Stimulated activated CD8-positive, alpha-beta memory T cell treated with anti-CD3 and anti-CD28 coated beads, Interleukin-4, amount 100 ng/mL, for 4 hours (primary cell): ENCODE measurements at places on chromosomes 12 and 14.

DNA sequence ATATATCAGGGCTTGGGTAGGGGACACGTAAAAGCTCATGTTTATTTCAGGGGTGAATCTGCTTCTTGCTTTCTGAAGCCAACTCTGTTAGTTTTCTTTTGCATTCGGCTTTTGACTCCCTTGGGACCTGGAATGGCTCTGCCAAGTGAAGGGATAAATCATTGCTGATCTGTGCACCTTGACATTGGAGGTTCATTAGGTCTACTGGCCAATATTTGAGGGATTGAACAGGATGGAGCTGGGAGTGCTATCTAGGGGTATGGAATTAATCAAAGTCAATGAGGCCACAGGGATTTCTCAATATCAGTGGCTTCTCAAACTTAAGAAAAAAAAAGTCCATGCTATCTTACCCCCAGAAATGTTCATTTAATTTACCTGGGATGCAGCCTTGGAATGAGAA, 203.5 kb upstream of the RMST start:
- DNase-seq, result no peak

GRCh38 chr12:47766502-47767215, 6.4 kb upstream of the SLC48A1 start:
- DNase-seq, result no peak

DNA sequence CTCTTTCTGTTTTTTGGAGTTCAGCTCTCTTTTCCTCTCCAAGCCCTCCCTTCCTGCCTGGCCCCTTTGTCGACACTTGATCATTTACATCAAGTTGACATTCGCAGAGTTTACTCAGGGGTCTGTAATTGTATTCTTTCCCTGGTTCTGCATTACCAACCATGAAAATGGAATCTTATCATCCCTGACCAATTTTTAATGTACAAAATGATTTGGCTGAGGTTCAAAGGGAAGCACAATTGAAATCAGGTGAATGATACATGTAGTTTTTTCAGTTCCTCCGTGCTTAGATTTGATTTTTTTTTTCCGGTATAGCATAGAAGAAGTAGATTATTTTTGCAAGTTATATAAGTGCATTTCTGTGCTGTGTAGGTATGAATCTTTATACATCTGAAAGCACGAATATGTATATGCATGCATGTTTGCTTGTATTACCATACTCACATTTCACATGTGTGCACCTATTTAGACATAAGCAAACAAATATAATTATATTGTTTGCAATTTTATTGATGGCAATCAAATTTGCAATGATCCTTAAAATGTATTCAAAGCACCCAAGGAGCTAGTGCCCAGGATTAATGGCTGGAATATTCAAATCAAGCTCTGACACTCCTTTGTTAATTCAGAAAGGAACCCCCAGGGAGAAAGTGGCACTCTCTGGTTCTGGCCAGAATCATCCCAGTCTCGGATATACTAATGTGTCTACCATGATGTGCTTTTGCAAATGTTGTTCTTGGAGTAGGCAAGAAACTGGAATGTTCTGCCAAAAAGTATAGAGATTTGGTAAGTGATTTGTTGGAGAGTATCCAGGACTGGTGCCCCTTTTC, 189.3 kb downstream of the VRK1 start:
- no peak for DNase-seq

- DNase-seq, result no peak
Observed at GRCh38 chr14:92832137-92832700, 38.1 kb downstream of the GOLGA5 start.

- no peak for DNase-seq
Observed at GRCh38 chr12:45912774-45913173, 77.6 kb downstream of the SCAF11 start.

DNA sequence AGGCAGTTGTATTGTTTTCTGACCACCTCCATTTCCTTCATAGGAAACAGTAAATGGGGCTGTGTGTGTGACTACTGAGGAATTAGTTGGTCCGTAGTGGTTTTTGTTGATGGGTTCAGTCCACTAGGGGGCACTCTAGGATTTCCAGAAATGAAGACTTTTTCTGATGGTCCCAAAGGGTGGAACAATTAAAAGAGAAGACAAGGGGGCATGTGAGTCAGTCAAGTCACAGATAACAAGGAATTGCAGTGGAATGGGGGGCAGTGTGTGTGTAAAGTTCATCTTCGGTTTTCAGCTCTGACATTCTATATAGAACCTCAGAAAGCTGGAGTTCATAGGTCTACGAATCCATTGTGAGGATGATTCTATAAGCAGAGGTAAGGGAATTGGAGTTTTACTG, 186.6 kb upstream of the OR4E1 start:
- no peak for DNase-seq

- no peak for DNase-seq
Observed at GRCh38 chr12:50043854-50044253, 13.5 kb upstream of the ASIC1 start.

- no peak for DNase-seq
Observed at GRCh38 chr14:44812672-44813071, 149.1 kb downstream of the KLHL28 start.

DNA sequence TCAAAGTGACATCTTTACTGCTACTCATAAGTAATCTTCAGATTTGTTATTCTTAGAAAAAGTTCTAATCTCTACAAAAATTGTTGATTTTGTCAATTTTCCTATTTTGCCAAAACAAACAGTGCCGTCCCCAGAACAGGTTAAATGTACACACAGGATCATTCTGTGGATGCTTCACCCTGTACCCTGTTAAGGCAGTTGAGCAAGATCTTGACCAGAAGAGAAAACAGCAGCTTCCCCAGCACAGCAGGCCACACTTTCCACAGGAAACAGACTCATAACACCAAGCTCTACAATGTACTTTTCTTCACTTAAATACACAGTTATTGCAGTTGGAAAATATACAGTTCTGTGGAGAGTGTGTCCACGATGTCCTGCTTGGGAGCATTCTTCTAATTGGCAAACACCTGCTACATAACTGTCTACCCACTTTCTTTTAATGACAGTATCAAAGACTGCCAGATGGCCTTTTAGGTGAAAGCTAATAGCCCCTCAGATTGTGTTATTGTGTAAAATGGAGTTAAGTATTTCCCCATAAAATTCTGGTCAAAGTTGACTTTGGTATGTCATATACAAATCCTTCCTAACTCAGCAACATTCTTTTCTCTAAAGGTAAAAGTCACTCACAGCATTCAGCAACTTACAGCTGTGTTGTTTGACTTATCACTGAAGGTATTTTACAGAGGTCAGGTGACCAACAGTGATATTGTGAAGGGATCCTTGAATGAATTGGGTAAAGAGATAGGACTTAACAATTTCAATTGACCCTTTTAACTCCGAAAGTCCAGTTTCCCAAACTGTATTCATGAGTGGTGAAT, 77.0 kb downstream of the SEC23A start:
- DNase-seq, result no peak

GRCh38 chr12:15044471-15044870, 71.6 kb downstream of the PDE6H start:
- no peak for DNase-seq

DNA sequence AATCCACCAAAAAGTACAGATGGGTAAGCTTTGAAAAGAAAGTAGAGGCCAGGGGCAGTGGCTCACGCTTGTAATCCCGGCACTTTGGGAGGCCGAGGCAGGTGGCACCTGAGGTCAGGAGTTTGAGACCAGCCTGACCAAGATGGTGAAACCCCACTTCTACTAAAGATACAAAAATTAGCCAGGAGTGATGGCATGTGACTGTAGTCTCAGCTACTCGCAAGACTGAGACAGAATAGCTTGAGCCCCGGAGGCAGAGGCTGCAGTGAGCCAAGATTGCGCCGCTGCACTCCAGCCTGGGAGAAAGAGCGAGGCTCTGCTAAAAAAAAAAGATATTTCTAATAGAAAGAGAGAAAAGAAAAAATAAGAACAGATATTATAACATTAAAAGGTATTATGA, 134.2 kb upstream of the SLCO1C1 start:
- no peak for DNase-seq

- DNase-seq, result no peak
Observed at GRCh38 chr12:77489331-77489970, 341.2 kb upstream of the NAV3 start.

DNA sequence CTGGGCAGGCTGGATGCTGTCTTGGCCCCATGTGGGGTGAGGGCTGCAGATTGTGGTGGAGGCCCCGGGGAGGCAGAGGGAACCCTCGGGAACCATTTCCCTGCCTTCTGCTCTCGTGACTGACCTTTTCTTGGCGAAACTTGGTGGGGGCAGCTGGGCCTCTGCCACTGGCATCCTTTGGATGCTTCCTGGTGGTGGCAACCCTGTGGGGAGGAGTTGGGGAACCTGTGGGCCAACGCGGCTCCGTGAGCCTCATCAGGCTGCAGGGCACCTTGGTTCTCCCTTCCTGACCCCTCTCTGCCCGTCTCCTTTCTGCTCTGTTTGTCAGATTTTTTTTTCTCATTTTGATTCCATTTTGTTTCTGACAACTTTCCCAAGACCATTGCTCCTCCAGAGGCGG, 14.4 kb downstream of the TMEM121 start:
- DNase-seq, result no peak

DNA sequence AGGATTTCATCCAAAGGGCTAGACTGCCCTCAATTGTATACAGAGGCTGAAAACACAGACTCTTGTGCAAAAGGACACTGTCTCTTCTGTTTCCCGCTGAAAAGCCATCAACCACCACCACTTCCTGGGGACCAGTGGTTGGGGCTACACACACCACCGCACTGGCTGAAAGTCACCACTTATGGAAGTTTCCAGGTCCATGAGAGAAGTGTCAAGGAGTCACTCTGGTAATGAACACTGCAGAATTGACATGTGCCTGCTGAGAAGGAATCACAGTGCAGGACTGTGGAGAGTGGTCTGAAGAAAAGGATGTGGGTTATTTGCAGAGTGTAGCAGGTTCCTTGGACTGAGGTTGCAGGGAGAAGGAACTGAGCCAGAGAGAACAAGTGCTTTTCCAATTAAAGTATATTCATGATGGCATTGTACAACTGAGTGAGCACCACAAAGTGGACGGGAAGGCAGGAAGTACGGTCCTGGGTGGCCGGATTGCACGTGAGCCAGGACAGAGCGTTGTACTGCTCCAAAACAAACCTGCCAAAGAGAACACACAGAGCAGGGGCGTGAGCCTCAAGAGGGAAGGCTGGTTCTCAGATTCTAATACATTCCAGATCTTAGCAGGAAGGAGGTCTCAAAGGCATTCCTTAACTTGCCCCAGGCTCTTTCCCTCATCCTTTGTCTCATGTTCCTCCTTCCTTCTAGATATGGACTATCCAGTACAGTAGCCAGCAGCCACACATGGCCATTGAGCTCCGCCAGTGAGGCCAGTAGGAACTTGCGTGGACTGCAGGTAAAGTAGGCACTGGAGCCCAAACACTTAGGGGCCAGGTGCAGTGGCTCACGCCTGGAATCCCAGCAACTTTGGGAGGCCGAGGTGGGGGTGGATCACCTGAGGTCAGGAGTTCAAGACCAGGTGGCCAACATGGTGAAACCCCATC, 316.4 kb downstream of the MED13L start:
- DNase-seq, result no peak

DNA sequence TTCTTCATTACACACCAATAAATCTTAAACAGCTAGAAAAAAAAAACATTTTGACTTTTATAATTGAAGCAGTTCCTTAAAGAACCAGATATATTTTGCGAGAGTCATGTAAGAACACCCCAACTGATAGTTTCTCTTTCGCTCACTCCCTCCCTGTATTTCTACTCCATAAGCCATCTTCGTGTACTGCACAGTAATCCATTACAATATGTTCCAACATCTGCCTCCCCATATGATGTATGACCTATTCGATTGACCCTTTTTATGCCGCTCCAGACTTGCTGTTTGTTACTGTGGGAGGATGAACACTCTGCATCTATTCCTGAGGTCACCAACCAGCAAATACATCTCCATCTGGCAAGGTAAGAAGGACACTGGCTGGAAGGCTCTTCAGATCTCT, 331.7 kb downstream of the SOX5 start:
- DNase-seq, result no peak

GRCh38 chr12:45483571-45483970, 245.9 kb upstream of the ARID2 start:
- DNase-seq, result no peak

- DNase-seq, result no peak
Observed at GRCh38 chr12:117702741-117703140, 266.0 kb downstream of the KSR2 start.

- no peak for DNase-seq
Observed at GRCh38 chr12:43858096-43858495, 22.2 kb downstream of the TMEM117 start.

DNA sequence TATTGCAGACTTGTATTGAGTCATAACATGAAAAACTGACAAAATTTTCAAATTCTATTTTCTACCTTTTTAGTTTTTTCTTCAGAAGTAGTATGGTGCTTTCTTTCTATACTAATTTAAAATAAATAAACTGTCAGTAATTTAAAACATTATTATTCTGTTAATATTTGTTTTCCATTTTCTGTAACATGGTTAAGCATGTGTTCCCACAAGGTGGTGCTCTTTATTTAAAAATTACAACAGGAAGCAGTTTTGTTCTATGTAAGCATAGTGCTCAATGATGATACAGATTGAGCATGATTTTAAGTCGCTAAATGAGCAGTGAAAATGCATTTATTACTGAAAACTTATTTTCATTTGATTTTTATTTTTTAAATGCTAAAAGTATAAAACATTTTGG, 114.6 kb downstream of the PPFIA2 start:
- no peak for DNase-seq

- no peak for DNase-seq
Observed at GRCh38 chr12:120734210-120734609, 8.6 kb downstream of the ACADS start.

DNA sequence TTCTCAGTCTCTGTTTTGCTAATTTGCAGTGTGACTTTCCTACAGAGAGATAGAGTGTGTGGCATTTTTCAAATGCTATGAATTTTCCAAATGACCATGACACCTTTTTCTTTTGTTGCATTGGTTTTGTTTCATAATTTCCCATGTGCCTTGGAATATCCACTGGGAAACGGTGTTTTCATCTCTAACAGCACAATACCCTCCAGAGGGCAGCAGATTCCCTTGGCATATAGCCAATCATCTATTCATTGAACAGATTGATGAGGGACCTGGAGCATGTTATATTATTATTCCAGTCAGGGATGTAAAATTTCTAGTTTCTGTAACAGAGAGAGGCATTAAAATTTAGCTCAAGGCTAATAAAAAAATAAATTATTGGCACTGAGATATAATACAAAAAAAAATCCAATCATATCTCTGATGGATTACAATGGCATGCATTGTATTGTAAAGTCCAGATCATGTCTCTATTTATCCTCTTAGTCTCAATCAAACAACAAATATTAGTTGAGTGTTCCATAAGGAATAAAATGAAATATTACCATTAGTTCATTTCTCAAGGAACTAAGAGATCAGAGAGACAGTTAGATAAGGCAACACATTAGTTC, 29.6 kb upstream of the NTN4 start:
- no peak for DNase-seq
